ENCODE measurements at places on chromosomes 16 and 17.
A peak's percentile ranks its signal among the peaks of the same experiment; 100 is the strongest.

GRCh38 chr17:38456031-38456815 is 28.0 kb downstream of the ARHGAP23 start:
- DNase-seq: no peak

- DNase-seq: no peak
Measured at GRCh38 chr16:86893506-86893905, 315.2 kb downstream of the FOXL1 start.

- no peak for DNase-seq
Measured at GRCh38 chr16:88130681-88131080, 179.4 kb downstream of the BANP start.

DNA sequence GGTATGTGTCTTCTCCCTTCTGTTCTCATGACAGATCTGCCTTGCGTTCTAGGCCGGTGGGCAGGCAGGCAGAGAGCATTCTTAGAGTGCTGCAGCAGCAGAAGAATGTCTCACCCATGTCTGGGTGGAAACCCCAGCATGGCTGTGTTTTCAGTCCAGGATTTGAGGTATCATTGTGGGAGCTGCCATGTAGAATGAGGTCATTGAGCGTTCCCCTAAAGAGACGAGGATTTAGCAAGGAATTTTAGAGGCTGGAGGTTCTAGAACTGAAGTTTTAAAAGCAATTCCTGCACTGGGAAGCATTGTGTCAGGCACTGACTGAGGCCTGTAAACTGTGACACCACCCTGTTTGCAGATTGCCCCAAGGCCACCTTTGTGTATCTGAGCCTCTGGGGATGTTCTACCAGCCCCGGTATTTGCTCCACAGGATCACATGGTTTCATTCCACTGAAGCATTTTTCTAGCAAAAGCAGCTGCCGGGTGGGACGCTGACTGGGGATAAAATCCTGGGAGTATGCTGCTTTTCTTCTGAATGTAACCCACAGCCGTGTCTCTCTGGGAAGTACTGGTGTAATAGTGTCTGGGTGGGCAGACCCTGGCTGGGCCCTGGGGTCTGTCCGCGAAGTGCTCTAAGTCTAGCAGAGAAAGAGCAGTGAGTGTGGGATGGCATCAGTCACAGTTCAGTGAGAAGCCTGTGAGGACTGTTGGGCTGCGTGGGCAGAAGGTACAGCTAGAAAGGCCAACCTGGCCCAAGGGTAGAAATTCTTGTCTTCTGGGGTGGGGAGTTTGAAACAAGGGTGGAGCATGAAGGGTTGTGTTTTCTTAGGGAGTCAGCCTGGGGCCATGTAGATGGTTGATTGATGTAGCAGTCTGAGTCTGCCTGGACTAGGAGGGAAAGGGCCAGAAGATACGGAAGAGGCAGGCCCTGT is 30.2 kb downstream of the PLCD3 start:
- DNase-seq: no peak

DNA sequence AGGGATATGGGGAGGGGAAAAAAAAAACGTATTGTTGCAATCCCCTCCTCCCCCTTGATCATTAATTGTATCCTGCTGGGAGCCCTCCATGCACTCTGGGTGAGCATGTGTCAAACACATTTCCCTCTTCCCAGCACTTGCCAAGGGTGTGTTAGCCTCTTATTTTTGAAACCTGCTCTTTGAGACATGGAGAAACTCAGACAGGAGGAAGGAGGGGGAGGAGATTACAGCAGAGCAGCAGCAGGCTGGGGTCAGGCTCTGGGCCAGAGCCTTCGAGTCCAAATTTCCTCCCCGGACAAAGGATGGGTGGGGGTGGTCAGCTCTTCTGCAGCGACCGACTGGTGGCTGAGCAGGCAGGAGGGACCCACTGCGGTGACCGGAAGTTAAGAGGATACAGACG is 64.7 kb downstream of the SOX9 start:
- no peak for DNase-seq

DNA sequence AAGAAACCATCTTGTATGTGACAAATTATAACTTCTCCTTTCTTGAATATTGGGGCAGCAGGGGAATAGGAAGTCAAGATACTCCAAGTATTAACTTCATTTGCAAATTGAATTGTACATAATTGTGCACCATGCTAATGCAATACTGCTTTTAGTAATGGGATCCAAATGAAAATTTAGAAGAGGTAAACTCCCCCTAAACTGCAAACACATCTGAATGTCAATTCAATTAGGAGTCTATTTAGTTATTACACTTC is 4.5 kb downstream of the STAT5B start:
- DNase-seq: no peak

GRCh38 chr17:8946071-8946470 is 19.4 kb downstream of the PIK3R5 start:
- DNase-seq: no peak

- DNase-seq: peak; percentile 87
Measured at GRCh38 chr16:67917852-67918236, 13.8 kb downstream of the CTRL start.

GRCh38 chr16:57923418-57923817 is 47.5 kb downstream of the CNGB1 start:
- DNase-seq: no peak

DNA sequence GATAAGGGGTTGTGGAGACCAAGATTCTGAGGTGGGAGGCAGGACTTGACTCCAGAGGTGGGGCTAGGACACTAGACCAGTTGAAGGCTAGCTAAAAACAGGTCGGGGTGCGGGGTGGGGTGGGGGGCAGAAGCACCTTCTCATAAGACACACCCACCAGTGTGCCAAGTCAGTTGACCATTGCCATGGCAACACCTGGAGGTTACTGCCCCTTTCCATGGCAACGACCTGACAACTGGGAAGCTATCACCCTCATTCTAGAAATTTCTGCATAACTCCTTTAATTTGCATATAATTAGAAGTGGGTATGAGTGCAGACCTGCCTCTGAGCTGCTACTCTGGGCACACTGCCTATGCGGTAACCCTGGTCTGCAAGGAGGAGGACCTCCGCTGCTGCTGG is 53.9 kb upstream of the ALOX12 start:
- no peak for DNase-seq

DNA sequence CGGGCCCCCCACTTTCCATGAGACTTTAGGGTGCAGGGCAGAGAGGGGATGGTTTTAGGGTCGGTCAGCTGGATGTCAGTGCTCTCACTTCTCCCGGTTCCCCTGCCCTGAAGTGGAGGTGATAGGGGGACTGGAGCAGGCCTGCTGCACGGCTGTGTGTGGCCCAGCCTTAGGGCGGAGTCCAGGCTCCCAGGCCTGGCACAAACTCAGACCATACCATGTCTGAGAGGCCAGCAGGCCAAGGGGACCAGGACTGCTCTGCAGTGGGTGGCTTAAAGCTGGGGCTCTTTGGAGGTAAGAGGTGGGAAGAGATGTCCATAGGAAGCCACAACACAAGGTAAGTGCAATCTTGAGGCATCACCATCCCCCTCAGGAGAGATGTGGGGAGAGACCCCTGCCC is 8.3 kb downstream of the TFAP4 start:
- no peak for DNase-seq

DNA sequence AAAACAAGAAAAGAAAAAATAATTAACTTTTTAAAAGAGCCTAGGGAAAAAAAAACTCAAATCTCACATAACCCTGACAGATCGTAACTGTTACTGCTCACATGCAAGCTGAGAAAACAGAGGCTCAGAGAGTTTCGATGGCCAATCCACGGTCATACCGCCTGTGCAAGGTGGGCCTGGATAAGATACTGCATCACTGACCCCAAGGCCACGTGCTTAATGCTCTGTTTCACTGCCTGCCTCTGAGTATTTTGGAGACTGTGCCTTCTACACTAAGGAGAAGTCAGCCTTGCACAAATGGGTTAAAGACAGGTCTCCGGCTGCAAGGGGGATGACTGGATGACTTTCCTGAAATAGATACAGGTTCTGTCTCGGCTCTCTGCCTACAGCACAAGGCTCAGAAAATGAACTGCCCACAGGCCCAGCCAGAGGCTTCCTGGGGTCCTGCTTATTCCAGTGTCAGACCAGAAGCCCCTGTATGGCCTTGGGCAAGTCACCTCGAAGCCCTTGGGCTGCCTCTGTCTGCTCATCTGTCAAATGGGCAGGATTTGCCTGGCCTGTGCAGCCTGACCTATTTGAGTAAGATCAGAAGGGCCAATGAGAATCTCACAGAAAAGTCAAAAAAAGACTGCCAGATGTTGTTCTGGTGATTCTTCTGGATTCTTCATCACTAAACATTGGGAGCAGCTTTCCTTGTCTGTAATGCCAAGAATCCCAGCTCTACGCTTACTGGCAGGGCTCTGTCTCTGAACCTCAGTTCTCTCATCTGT is 25.8 kb downstream of the CNGB1 start:
- DNase-seq: no peak

GRCh38 chr16:24652209-24652712 is 77.2 kb upstream of the TNRC6A start:
- no peak for DNase-seq

DNA sequence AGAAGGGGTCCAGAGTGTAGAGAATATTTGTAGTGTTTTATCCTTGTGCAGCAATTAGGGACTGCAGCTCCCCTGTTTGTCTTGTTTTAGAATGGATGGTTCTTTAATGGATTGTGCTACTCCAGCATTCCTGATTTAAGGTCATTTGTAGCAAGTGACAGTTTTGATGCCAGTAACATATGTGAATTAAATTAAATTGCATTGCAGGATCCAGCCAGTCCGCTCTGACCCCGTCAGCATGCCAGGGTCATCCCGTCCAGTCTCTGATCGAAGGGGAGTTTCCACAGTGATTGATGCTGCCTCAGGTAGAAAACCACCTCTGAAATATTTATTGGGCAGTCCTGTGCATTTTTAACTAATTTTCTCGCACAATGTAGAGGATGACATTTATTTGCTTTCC is 315.4 kb upstream of the TBX2 start:
- DNase-seq: no peak

DNA sequence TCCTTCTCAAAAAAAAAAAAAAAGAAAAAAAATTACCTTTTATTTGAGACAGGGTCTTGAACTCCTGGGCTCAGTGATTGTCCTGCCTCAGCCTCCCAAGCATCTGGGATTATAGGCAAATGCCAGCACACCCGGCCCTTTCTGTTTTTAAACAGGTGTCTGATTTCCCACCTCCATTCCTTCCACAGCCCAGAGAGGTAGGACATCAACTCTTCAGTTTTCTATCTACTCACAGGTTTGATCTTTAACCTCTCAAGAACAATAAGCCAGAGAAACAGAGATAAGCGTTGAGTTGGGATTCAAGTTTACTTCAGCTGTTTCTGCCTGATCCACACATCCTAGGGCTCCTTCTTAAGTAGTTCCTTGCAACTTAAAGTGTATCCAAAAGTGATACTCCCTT is 41.5 kb upstream of the TEX2 start:
- DNase-seq: no peak

DNA sequence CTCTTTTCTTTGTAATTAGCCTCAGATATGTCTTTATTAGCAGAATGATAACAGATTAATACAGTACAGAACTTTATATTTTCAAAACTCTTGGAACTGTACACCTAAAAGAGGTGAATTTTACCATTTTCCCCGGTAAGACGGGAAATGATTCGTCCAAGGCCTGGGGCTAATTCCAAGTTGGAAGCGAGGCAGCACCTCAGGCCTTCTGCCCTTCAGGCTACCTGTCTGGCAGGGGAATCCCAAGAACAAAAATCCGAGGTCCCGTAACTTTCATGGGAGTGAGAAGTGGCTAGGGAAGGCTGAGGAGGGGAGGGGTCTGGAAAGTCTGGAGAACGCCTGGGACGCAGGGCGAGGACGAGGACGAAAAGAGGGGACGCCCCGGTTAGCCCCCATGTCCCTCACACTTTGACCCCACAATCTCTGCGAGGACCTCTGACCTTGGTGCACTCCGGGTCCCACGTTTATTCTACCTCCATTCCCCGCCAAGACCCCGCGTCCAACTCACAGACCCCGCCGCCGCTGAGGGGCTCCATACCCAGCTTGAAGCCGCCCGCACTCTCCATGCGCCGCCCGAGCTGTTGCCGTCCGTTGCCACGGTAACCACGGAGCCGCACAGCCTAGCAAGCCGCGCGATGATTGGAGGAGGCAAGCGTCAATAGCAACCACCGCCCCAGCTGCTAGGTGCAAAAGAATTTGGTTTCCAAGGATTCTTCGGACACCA is at the start of gene HYDIN:
Gene HYDIN (minus strand): TSS at position 601 of the 724 bp plus-strand sequence. CDS start 43,827 bp downstream, outside the sequence.
- DNase-seq: peak; percentile 13

DNA sequence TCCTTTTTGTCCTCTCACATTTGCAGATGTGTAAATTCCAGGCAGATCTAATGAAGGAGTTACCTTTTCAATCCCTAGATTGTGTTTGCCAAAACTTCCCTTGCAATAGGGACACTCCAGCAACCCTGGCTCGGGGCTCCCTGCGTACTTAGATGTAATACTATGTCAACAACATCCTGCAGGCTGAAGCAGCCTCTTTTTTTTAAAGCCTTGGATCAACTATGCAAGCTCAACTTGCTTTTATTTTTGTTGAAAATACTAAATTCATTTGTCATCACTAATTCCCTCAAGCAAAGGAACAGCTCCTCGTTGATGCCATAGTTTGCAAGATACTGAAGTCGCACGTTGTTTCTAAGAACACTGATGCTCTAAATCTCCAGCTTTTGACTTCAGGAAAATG is 59.1 kb downstream of the GRIN2A start:
- no peak for DNase-seq

GRCh38 chr16:84607061-84607460 is 10.8 kb downstream of the COTL1 start:
- no peak for DNase-seq

- DNase-seq: no peak
Measured at GRCh38 chr17:64250233-64250835, 12.7 kb downstream of the TEX2 start.

DNA sequence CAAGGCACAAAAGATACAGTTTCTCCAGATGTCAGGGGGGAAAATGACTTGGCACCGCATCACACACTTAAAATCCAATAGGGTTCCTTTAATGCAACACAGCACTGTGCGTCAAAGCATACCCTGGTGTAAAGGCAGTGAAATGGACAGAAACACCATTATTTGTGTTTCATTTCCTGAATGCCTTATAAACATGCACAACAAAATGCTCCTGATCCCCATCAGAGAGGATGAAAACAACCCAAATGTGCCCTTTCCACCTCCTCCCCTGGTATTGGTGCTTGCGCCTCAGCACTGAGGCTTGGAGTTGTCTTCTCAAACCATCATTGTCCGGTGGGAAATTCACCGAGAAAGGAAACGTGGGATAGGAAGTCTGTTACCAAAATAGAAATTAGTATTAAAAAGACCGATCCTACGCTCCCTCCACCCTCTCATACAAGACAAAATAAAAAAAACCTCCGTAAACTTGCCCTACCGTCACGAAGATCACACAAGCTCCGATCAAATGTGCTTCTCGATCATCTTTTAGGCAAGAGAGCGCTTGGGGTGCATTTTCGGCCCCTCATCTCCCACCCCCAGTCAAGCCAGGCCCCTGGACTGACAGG is 722 bp downstream of the CDC27 start:
- DNase-seq: peak; percentile 46

- DNase-seq: no peak
Measured at GRCh38 chr17:38685491-38685890, 10.7 kb upstream of the EPOP start.
